ENCODE measurements at places on chromosomes 7 and 10.
A peak's percentile ranks its signal among the peaks of the same experiment; 100 is the strongest.

DNA sequence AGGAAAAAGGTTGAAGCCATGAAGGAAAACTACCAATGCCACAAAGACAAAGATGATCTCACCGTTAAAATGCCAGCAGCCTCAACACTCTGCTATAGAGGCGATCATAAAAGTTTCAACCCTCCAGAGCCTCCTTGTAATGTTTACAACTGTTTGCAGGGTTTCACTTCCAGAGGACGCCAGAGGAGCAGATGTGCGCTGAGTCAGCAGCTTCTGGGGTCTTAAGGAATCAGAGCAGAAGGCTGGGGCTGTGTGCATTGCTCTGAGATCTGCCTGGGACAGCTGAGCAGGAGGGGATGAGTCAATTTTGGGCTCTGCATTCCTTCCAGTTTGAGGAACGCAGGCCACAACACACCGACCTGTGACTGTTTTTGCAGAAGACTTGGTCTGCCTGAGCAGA lies 98.3 kb downstream of the TMEM130 start:
- DNase-seq = no peak

- no peak for DNase-seq
Measured at GRCh38 chr10:89355394-89355931, 22.4 kb upstream of the IFIT1B start.

DNA sequence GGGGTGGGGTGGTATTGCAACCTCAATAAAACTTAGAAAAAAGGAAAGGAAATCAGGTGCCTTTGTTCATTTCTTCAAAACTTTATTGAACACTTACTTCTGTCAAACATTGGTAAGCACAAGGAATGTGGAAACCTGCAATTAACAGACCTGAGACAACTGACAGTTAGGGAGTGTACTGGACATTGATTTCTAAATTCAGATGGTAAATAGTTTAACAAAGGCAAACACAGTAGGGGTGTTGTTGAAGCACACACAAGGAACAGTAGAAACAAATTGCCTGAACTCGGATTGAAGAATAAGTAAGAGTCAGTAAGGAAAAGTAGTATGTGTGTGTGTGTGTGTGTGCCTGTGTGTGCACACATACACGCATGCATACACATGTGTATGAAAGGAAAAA lies 108.6 kb downstream of the CSTF2T start:
- DNase-seq = no peak

GRCh38 chr7:12879139-12879538 lies 191.7 kb downstream of the ARL4A start:
- DNase-seq = no peak

DNA sequence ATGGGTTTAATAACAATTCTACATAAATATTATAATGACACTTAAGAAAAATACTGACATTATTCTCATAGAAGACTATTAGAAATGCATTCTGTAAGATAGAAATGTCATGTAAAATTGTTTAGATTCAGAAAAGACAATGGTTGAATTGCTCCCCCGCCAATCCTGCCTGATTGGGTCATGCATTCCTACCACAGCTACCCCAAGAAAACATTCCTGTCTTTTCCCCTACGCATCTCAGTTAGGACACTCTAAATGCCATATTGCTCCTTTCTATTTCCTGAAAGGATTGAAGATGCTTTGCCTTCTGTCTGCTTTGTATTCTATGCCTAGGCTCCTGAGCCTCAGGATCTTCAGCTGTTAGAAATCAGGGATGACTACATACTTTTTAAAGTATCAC lies 109.4 kb downstream of the DGKB start:
- no peak for DNase-seq

DNA sequence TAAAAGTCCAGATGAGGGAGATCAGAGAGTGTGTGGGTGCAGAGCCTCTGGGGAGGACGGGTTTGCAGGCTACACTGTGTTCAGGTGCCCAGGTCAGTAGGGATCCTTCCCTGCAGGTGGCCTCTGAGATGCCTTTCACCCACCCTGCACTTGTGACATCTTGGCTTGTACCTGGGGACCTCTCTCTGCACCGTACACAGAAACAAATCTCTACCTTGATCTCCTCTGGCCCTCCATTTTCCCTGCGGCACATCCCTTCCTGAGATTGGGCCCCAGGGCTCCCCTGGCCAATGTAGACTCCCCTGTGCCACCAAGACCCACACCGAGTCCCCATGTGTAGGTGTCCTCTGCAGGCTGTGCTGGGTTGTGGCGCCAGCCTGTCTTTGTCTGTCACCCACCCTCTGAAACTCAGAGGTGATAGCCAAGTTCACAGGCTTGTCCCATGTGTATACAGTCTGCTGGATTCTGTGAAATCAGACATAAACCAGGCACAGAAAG lies 140.6 kb downstream of the PTPN20 start:
- no peak for DNase-seq

- DNase-seq = no peak
Measured at GRCh38 chr7:70322856-70323255, 724.6 kb downstream of the AUTS2 start.

GRCh38 chr7:108078691-108079090 lies 51.5 kb downstream of the LAMB4 start:
- DNase-seq = no peak

DNA sequence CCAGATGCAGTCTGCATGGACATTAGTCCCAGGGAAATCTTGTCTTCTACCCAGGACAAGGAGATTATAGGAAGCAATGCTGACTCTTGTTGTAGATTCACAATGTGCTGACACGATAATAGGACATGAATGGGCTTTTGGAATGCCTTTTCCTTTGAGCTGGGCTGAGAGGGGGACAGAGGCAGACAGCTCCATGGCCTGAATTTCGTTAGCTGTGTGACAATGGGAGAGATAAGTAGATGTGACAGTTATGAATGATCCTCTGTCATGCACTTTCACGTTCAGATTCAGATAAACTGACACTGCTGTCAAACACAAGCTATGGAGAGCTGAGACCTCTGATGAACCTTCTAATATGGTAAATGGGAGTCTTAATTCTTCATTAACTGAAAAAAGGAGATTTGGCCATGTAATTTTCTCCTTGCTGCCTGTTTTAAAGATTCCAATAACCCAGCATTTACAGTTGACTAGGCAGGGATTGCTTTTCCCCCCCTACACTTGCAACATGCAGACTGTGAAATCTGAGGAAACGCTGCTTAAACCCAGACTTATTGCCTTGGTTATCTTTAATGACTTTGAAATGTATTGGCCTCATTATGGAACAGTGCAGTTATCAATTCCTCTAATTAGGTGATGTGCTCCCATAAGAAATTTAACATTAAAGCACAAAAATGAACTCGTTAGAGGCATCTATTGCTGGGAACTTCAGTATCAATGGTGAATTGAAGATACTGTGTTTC lies 669.3 kb downstream of the AUTS2 start:
- DNase-seq = no peak

DNA sequence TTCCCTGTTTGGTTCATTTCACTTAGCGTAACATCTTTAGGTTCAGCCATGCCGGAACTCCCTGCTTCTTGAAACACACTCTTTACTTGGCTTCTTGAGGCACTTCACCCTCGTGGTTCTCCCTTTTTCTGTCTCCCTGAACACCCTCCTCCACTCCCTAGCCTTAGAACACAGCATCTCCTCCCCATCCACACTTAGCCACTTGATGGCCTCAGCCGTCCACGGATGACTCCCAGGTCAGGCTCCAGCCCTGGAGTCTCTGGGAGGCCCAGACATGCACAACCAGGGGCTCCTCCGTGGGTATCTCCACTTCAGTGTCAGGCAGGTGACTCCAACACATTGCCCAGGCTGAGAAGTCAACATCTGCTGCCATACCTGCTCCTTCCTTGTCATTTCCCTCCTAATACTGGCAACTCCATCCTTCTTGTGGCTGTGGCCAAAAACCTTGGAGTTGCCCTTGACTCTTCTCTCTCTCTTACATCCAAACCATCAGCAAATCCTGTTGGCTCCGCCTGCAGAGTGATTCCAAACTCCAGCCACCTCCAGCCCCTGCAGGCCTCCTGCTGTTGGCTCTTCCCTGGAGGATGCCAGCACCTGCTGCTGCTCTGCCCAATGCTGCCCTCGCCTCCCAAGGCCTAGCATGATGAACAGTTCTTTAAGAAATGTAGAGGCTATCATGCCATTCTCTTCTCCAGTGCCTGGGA lies 8.4 kb upstream of the INMT start:
- no peak for DNase-seq

DNA sequence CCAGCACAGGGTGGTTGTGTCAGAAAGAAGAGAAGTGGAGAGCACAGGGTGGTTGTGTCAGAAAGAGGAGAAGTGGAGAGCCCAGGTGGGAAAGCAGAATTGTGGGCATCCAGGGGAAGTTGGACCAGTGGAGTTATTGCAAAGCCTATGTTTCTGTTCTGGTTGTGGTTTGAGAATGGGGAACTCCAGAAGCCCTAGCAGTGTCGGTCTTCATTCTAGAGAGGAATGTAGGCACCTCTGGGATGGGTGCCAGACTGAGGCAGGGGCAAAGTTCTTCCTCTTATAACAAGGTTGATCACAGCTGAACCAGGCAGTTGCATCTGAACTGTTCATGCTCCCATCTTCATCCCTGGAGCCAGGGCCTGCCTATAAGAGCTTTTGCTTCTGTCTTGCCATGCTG lies 954 bp downstream of the FSCN3 start:
- peak; percentile 27 for DNase-seq

- no peak for DNase-seq
Measured at GRCh38 chr10:87983716-87984115, 120.3 kb downstream of the PTEN start.

DNA sequence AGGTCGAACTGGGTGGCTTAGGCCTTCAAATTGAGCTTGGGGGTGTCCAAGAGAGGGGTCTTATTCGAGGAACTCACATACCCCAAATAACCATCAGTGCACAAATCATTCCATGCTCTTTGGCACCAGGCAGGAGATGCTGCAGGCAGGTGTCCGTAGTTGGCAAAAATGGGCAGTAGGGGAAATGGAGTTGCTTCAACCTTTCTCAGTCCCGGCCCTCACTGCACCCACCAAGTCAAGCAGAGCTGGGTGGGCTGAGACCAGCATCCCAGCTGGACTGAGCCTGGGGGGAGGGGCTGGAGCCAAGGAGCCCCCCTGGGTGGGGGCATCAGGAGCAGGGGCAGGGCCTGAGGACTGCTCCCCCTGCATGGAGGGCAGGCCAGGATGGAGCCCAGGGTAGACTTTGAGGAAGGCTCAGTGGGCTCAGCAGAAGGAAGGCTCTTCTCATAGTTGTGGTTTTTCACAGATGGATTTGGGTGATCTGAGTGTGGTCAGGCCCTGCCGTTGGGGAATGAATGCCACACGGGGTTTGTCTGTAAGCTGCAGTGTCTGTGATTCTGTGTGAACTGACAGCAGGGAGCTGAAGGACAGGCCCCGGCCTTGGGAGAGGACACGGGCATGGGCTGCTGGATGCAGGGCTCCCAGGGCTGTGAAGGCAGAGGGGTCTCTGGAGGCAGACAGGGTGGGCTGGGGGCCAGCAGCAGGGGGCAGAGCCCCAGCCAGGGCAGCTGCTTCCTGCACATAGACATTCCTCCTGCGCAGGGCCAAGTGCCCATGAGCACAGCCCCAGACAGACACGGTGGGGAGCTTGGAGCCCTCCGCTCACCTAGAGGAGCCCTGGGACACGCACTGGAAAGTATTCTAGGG lies 144.5 kb downstream of the ADCY1 start:
- DNase-seq = no peak

GRCh38 chr7:134037991-134038390 lies 89.1 kb upstream of the LRGUK start:
- no peak for DNase-seq

- no peak for DNase-seq
Measured at GRCh38 chr7:103622274-103622673, 176.3 kb upstream of the SLC26A5 start.

DNA sequence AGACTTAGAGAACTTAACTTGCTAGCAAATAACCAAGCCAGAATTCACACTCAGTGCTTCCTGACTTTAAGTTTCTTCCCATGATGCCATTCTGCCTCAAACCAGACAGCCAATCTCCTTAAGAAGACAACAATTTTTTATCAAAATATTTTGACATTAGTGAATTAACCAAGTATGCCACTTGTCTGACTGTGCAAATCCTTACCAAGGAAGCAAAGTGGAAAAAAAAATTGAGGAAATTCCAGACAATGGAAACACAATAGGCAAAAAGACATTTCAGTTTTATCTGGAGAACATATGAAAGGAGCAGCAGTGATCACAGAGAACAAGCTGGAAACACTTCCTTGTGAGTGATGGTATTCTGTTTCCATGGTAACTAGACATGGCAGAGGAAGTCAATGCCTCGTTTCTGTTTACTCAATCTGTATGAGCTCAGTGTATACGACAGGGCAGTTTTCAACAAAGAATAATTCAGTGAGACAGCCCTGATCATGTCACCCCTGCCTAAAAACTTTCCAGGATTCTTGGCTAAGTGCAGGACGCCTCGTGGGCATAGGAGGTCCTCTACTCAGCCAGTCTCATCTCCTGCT lies 114.2 kb downstream of the DYNC1I1 start:
- no peak for DNase-seq

- DNase-seq = peak; percentile 46
Measured at GRCh38 chr7:30594048-30594539, 584 bp upstream of the GARS1 start.

DNA sequence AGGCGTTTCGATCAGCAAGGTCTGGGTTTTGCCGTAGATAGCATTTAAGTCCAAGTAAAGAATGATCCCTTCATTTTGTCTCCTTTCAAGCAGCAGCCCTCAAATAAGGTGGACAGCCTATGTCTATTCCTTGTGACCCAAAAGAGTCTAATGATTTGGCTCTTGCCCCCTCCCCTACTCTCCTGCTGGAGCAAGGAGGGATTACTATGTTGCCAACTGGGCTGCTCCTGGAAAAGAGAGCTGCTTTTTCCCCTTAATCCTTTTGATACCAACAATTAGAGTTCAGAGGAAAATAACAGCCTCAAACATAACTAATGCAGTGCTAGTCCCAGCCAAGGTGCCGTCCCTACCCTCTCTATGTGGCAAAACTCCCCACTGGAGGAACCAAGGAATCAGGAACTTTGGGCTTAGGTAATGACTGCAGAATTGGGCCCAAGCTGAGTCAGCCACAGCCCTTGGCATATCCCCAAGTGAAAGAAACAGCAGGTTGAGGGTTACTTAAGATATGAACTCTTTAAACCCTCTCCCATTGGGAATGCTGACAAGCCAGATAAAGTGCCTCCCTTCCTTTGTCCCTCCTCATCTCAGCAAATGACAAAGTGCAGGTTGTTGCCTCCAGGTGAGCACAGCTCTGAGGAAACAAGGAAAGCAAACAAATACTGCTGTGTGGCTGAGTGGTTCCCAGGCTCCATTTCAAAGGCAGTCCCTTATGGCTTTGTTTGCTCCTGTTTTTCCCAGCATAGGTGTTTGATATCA lies 643.7 kb downstream of the INHBA start:
- no peak for DNase-seq

DNA sequence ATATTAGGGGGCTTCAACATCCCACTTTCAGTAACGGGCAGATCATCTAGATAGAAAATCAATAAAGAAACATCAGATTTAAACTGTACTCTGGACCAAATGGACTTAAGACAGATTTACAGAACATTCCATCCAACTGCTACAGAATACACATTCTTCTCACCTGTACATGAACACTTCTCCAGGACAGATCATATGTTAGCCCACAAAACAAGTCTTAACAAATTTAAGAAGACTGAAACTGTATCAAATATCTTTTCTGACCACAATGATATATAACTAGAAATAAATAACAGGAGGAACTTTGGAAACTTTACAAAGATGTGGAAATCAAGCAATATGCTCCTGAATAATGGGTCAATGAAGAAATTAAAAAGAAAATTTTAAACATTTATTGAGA lies 86.7 kb downstream of the MICU1 start:
- DNase-seq = no peak

- DNase-seq = no peak
Measured at GRCh38 chr10:8129438-8129837, 75.0 kb downstream of the GATA3 start.
